ENCODE measurements at places on chromosomes 13 and 19.
A peak's percentile ranks its signal among the peaks of the same experiment; 100 is the strongest.

DNA sequence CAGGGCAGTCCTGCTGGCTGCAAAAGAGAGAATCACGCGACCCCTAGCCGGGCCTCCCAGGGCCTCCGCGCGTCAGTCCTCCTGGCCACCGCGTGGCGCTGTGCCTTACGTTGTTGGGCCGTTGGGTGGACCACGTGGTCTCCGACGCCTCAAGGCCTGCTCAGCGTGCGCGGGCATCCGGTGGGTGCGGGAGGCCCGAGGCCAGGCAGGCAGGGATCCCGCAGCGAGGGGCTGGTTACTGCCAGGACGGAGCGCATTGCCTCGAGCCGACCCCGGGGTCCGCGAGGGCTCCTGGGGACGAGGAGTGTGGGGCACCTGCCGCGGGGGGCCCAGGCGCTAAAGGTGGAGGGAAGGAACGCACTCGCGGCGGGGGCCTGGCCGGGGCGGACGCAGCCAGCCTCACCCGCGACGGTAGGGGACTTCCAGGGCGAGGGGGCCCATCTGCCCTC lies at the start of gene TDRD12:
Gene TDRD12, plus strand, starts transcription at position 157 of the 449 bp plus-strand sequence. CDS start 306 bp downstream, outside the sequence.
- no peak for DNase-seq

- DNase-seq, result no peak
Observed at GRCh38 chr13:106234636-106235035, 300.8 kb downstream of the EFNB2 start.

- no peak for DNase-seq
Observed at GRCh38 chr19:7562646-7563393, 27.3 kb downstream of the PNPLA6 start.

- no peak for DNase-seq
Observed at GRCh38 chr13:21053231-21053630, 8.2 kb downstream of the LATS2 start.

DNA sequence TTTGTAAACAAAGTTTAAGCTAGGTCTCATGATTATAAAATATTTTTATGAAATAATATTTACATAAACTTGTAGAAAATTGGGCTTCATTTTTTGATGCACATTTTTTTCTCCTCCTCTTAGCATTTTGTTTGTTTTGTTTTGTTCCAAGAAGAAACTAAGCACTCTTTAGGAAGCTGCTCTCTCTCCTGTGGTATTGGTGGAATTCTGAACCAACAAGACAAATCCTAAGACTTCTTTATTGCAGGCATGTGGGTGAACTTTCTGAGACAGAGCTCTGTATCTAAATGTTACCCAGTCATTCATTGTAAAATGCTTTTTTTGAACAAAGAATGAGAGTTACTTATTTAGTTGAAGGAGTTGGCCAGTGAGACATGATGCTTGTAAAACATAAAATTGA lies 39.3 kb downstream of the LMO7 start:
- peak; percentile 64 for DNase-seq

DNA sequence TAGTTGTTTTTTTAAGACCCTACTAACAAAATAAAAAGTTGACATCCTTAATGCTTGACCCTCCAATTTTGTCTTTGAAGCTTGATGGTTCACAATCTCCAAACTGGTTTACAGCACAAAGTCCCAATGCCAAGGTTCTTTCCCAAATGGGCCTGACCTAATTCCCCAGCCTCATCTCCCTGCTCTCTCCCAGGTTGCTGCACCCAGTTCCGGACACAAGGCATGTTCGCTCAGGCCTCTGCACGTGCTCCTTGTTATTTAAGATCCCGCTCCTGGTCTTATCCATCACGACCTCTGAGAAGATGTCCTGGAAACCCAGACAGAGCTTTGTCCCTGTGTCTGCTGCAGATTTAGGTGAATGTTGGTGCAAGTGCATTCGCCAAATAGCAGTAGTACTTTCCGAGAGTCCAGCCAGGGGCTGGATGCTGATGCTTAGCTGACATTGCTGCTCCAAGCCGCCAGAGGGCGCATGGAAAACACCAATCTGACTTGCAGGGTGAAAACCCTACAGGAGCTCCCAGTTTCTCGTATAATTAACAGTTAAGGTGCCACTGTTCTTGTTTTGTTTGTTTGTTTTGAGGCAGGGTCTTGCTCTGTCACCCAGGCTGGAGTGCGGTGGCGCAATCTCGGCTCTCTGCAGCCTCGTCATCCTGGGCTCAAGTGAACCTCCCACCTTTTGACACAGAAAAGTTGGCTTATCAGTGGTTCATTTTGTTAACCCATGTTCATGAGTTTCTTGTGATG lies 18.5 kb downstream of the LYPD3 start:
- peak; percentile 59 for DNase-seq

All from foreskin melanocyte (primary cell).